Midbrain (tissue), 1 donor: ENCODE measurements at places on chromosomes 1 and 21.

GRCh38 chr1:46667782-46668760 is at the start of gene ATPAF1:
TSS of gene ATPAF1 (minus strand) at chr1:46668364. CDS start at chr1:46668322, 42 bp downstream.
- DNase-seq = peak; percentile 79

GRCh38 chr21:38671773-38672172 is 134.0 kb upstream of the ETS2 start:
- no peak for DNase-seq

DNA sequence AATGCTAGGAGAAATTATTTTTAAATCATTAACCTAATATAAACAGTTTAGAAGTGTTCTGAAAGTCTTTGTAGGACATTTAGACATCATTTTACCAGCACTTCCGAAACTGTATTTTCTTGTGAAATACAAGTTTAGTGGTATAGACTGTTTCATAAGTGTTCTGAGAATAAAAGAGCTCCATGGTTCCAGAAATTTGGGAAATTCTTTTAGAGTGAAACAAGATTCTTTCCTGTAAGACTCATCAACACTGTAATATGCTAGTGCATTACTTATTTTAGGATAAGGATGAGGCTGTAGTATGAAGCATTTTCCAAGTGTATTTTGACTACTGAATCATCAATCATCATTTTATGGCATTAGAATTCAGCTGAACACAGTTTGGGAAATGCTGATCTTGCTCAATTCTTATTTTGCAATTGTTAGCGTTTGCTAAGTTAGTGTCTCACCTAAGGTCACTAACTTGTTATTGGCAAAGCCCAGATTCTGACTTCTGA is 73.4 kb downstream of the CEP350 start:
- DNase-seq = no peak

DNA sequence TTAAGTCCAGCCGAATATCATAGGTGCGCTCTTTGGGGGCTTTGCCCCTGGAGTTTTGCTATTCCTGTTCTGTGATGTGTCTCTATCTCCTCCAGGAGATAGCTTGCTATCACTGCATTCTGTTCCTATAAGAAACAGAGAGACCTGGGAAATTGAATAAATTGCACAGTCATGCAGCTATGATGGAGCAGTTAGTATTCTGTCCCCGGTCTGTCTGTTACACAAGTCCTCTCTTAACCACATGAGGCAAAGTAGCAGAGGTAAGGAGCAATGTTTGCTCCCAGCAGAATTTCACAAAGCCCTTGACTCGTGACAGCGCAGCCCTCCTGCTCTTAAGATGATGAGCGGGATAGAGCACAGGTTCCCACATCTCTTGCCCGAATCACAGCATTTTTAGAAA is 63.9 kb upstream of the GRHL3 start:
- DNase-seq = no peak

GRCh38 chr1:110566836-110567235 is 39.3 kb downstream of the KCNA2 start:
- no peak for DNase-seq

GRCh38 chr1:215599418-215600074 is 32.4 kb downstream of the KCTD3 start:
- peak; percentile 12 for DNase-seq

GRCh38 chr1:195584870-195585624 is 1023.2 kb downstream of the KCNT2 start:
- DNase-seq = no peak

- no peak for DNase-seq
Observed at GRCh38 chr1:178579562-178579961, 66.7 kb downstream of the TEX35 start.

DNA sequence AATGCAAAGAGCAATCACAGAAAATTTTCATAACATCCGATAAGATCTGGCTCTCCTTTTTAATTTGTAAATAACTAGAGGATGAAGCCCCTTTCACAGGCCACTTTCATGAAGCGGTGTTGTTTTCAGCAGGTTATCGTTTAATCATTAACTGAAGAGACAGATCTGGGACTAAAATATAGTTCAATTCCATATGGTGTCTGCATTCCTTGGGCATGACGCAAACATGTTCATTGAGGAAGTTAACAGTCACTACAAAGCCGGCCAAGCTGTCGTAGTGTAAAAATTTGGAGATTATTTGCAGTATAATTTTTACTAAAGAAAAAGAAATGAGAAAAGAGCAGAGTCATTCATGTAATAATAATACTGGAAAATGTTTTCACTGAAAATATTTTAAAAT is 565.2 kb upstream of the ADAMTS5 start:
- no peak for DNase-seq

- DNase-seq = no peak
Observed at GRCh38 chr1:47999097-47999496, 1.9 kb upstream of the TRABD2B start.

DNA sequence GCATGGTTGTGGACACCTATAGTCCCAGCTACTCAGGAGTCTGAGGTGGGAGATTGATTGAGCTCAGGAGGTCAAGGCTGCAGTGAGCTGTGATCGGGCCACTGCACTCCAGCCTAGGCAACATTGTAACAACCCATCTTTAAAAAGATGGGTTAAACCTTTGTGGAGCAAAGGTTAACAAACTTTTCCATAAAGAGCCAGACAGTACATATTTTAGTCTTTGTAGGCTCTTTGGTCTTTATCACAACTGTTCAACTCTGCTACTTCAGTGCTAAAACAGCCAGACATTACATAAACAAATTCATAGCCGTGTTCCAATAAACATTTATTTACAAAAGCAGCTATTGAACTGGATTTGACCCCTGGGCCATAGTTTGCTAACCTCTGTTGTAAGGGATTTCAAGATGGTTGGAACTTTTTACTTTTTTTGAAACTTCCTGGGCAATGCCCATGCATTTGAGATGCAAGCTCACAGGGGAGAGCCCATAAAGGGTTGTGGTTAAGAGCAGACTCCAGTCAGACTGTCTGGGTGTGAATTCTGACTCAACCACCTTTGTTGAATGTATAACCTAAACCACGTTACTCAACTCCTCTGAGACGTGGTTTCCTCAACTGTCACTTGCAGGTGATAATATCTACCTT is 10.8 kb downstream of the INAVA start:
- no peak for DNase-seq

- DNase-seq = no peak
Observed at GRCh38 chr1:13707164-13707563, 7.2 kb downstream of the PRDM2 start.

DNA sequence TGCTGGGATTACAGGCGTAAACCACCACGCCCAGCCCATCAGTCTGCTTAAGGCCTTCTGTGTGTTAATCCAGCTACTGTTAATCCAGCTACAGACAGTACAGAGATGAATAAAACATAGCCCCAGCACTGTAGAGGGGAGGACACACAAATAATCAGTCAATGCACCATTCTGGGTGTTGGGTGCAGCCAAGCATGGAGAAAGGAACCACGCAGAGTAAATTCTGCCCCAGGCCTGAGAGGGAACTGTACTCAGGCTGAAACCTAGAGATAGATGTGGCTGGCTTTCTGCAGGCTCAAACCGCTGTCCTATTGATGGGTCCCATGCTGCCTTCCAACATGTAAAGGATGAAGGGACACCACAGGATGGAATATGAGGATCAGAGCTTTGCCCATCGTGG is 136.8 kb upstream of the IGSF21 start:
- DNase-seq = no peak

GRCh38 chr21:23578027-23578426 is 2029.3 kb downstream of the MRPL39 start:
- no peak for DNase-seq

GRCh38 chr1:164914208-164914607 is 355.2 kb downstream of the PBX1 start:
- peak; percentile 25 for DNase-seq

GRCh38 chr1:215970406-215970805 is 403.3 kb downstream of the KCTD3 start:
- no peak for DNase-seq

DNA sequence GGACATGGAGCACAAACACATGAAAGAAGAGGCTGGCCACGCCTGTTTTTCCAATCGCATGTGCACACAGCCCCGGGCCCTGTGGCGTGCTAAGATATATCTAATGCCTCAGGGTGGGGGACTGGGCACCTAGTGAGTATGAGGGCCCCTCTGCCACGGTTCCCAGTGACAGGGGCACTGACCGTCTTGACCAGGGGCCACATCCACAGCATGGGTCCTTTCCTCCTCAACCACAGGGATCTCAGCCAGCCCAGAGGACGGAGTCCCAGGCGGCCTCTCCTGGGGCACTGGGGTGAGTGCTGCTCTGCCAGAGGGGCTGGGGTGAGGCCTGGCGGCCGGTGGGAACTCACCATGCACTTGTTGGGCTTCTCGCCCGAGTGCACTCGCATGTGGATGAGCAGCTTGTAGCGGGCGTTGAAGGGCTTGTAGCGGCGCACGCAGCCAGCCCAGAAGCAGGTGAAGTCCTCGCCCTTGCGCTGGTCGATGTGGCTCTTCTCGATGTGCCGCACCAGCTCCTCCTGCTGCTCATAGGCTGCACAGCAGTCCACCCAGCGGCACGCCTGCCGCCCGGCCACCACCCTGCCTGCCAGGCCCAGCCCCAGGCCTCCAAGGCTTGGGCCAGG is 134.7 kb downstream of the DMRTB1 start:
- no peak for DNase-seq

DNA sequence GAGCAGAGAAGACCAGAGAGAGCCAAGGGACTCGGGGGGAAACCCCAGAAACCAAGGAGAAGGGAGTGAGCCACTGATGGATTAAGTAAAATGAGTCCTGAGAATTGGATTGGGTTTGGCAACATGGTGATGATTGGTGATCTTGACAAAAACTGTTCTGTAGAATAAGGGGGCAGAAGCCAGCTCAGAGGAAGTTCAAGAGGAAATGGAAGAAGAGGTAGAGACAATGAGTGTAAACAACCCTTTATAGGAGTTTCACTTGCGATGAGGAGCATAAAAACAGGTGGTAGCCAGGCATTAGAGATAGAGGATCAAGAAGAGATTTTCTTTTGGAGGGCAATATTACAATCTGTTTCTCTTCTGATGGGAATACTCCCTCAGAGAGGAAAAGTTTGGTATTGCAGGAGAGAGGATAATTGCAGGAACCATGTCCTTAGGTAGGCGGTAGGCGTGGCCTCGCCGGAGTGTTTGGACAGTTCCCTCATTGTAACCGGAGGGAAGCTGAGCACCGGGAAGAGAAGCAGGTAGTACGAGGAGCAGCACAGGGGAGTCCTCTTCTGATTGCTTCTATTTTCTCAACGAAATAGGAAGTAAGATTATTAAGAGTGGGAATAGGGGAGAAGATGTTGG is 68.4 kb upstream of the TENT5C start:
- DNase-seq = no peak

GRCh38 chr21:25456672-25457071 is 150.6 kb downstream of the MRPL39 start:
- DNase-seq = no peak

DNA sequence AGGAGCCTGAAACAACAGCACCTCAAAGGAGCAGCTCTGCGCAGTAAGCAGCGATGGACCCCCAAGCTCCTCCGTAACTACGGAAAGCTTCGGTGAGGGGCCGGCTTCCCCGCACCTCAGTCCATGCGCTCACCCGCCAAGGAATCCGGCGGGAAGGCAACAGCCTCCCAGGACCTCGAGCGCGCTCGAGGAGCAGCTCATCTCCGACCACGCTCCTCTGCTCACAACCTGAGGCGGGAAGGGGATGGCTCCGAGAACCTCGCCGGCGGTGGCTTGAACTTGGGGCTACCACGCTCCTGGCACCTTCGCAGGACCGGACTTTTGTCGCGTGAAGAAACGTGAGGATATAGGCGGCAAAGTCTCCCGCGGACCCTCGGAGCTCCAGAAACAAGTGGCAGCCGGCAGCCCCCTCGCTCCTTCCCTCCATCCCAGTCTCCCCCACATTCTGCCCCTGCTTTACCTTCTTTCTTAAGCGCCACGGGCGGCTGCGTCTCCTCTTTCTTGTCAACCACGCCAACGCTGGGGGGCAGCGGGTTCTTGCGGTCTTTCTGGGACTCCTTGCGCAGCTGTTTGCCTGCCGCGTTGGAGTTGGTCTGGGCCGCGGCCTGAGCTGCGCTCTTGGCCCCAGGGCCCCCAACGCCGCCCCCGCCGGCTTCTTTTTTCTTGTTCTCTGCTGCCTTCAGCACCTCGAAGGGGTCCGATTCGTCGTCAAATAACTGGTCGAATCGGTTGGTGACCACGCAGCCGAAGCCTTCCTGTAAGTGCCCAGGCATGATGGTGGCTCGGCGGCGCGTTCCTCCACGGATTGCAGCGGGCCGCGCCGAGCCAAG is 459 bp downstream of the SERBP1 start:
- peak; percentile 12 for DNase-seq

DNA sequence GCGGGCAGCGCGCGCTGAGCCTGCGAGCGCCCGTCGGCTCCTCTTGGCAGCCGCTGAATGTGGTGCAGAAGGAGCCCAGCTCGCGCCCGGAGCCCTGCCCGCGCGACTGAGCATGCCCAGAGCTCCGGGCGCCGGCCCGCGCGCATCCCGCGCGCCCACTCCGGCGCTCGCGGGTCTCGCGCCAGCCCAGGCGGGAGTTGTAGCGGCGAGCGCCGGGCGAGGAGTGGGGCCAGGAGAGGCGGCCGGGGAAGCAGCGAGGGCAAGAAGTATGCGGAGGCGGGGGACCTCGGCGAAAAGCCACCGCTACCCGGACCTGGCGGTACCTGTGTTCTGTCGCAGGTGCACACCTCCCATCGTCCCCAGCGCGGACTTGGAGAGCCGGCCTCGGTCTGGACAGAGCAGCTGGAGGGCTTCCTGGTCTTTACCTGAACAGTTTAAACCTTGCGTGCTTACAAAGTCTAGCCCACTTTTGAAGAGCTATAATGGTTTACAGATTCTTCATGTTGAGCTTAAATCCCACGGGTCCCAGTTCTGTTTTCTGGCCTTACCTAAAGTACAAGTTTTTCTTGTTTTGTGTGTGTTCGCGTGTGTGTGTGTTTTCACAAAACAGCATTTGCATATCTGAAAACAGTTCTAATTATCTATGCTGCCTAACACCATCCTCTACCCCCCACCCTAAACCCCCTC is at the start of gene DDAH1:
Gene DDAH1 (minus strand): TSS at position 61 of the 687 bp plus-strand sequence. CDS start 114 bp downstream, outside the sequence.
- DNase-seq = peak; percentile 76

DNA sequence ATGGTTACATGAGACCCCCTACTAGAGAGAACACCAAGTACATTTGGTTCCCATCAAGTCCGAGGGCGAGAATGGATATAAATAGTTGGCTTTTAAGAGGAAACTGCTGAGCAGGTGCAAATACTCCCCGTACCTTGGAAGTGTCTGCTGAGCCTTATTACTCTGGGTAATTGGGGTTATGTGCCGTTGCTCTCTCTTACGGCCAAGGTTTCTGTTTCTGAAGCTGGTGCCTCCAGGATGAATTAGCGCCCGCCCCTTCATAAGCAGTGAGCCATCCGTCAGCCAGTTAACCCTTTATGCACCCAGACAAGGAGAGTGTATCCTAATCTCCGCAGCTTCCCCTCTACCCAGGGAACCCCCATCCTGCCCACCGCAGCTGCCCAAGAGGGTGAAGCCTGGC is 90.4 kb upstream of the AJAP1 start:
- no peak for DNase-seq

DNA sequence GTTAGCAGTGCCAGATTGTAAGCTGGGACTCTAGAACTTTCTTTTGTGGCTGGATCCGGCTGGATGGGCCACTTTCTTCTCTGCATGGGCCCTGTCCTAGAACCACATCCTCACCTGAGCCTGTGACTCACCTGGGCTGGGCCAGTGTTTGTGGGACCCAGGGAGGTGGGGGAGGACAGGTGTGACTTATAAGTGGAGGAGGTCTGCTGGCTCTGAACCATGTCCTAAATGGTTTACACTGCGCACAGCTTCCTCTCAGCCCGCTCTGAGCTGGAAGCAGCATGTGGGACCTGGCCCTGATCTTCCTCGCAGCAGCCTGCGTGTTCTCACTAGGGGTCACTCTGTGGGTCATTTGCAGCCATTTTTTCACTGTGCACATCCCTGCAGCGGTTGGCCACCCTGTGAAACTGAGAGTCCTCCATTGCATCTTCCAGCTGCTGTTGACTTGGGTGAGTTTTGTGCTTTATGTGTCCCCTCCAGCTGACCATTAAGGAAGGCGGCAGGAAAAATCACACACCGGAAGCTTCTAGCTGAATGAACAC is at the start of gene AADACL3:
Gene AADACL3 (plus strand): TSS at position 215 of the 542 bp plus-strand sequence. CDS start 67 bp downstream, at position 282.
- DNase-seq = no peak
